Stimulated activated CD8-positive, alpha-beta memory T cell treated with anti-CD3 and anti-CD28 coated beads, Interleukin-7, amount 100 ng/mL, for 1 hour (primary cell): ENCODE measurements at places on chromosomes 3 and 15.

- no peak for DNase-seq
These were observed 29.7 kb upstream of the HHATL start for GRCh38 chr3:42732196-42732828.

GRCh38 chr15:75994220-75994619 is 18.0 kb downstream of the NRG4 start:
- DNase-seq = no peak

GRCh38 chr3:20405744-20406143 is 219.7 kb upstream of the SGO1 start:
- DNase-seq = no peak

DNA sequence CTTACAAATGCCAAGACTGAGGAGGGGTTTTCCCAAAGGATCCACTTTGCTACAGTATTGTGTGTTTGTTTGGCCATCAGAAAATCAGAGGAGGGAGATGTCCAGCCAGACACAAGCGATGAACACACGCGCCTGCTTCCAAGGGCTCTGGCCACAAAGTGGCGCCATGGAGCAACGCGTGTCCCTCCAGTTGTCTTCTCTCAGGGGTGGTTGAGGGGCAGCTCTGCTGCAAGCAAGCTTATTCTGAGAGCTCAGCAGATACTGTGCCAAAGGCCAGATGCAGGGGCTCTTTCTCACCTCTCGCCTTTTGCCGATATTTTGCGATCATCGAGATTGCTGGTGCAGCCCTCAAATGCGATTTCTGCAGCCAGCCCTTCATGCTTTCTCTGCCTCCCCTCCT is 88.9 kb upstream of the OSBPL11 start:
- DNase-seq = no peak

GRCh38 chr3:16055606-16056211 is 118.8 kb upstream of the GALNT15 start:
- DNase-seq = no peak

- no peak for DNase-seq
These were observed 284.1 kb upstream of the LRRFIP2 start for GRCh38 chr3:37458162-37459120.

DNA sequence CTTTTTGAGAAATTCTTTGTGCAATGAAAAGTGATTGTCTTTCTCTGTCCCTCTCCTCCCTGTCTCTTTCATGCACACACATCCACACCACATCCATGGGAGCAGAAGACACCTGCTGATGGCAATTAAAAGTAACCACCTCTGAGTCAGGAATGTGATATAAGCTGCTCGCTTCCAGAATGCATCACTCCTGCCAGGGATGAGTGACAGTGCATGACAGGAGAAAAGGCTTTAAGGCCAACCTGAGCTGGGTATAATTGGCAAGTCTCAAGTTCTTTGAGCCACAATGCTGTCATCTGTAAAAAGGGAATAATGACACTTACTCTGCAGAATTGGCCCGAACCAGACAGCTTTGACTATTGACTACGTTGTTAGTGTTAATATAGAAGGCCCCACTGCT is 59.6 kb downstream of the UBP1 start:
- no peak for DNase-seq

- DNase-seq = no peak
These were observed 6.3 kb downstream of the ANPEP start for GRCh38 chr15:89808160-89808870.

- DNase-seq = no peak
These were observed 27.1 kb downstream of the CGGBP1 start for GRCh38 chr3:88031642-88032077.

DNA sequence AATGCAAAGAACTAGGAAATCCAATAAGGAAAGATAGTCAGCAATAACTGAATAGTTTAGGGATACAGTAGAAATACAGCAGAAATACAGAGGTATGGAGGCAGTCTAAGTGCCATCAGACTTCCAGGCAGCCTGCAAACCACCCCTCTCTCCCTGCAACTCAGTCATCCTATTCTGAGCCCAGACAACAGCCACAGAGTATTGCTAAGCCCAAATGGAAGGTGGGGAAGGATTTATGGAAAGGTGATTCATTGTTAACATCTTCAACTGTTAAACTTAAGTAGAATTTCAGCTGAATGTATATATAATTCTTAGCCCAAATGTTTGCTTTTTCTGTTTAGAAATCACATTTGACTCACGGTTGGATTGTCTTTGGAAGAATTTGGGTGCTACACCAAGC is 300.4 kb downstream of the RBMS3 start:
- DNase-seq = no peak

DNA sequence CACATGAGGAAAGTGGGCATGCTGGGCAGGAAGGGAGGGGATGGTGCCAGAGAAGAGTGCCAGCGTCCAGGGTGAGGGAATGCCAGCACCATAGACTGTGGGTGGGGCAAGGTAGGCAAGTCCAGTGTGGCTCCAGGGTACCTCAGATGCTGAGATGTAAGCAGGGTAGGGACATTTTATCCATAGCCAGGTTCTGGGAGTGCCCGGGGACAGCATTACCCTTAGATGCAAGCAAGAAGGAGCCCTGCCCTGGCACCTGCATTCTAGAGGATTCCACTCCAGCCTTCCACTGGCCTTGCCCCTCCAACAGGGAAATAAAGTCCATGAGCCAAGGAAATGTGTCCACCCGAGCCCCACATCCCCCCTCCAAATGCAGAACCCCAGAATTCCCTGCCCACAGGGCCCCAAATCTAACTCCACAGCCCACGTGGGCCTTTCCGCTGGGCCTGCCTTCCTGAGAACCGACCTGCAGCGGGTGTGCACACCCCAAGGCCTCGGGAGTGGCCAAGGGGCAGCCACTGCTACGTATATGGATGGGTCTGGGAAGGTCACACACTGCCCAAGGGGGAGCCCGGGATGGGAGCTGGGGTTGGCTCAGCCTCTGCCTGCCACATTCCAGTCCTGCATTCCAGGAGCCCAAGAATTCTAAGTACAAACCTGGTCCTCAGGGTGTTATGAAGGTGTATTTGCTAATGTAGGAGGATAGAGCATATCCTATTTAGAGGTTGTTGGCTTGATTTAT is 20.3 kb upstream of the CYP11A1 start:
- DNase-seq = no peak

- no peak for DNase-seq
These were observed 150.7 kb downstream of the TMCO5A start for GRCh38 chr15:38085114-38085513.
